Uterus (tissue), 4 donors: ENCODE measurements at places on chromosomes 7 and 10. TPM values are rescaled to one million over a fixed set of nuclear protein-coding genes. Genes with fewer than 3 reads are reported as not detected.

Gene AGAP9
- total RNA-seq: 12.8 TPM

- no peak for DNase-seq
These were observed 1.1 kb downstream of the KEL start for GRCh38 chr7:142960955-142961512.

DNA sequence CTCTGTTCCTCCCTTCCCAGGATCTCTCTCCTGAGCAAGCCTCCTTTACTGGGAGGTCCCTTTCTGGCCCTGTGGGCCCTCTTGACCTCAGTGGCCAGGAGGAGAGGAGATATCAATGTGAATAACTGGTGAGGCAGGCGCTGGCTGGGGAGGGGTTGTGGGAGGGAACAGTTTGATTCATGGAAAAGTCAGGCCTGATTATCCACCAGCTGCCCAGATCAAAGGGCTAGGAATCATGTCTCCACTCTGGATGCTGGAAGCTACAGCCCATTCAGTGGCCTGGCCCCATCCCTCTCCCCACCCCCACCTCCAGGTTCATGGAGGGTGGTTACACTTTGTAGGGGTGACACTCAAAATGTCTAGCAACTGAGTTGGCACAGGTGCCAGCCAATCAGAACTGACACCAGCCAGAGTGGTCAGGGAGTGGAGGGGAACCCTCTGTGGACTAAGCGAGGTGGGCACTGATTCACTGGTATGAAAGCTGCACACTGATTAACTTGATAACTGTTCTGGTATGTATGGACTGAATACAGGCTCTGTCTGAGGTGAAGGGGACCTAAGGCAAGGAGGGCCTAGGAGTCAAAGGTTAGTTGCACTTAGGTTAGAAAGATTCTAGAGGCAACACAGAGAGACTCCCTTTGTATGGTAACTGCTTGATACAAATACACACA, 4.8 kb downstream of the PRRT4 start:
- DNase-seq: no peak

Gene OR2A12
- not detected for total RNA-seq

GRCh38 chr7:30308389-30308788, 24.0 kb downstream of the ZNRF2 start:
- DNase-seq: no peak

DNA sequence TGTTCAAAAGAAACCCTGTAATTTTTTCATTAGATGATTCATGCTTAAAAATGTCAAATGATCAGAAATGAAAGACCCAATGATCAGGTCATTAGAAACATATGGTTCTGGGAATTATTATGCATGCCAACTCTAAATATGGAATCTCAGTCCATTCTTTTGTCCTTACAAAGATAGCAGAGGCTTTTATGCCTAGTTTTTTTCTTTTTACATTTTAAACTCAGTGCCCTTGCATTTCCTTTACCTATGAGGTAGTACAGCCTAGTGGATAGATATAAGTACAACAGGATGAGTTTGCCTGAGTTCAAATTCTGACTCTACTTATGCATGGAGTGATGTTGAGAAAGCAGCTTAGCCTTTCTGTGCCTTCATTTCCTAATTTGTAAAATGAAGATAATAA, 392.9 kb downstream of the SUGCT start:
- DNase-seq: no peak

- DNase-seq: no peak
These were observed 176.8 kb downstream of the THSD7A start for GRCh38 chr7:11655163-11655562.

Gene CEP41
- 22.3 TPM for total RNA-seq

Gene CDC14C
- not detected for total RNA-seq

- no peak for DNase-seq
These were observed 1.9 kb downstream of the RSBN1L start for GRCh38 chr7:77698042-77698625.

DNA sequence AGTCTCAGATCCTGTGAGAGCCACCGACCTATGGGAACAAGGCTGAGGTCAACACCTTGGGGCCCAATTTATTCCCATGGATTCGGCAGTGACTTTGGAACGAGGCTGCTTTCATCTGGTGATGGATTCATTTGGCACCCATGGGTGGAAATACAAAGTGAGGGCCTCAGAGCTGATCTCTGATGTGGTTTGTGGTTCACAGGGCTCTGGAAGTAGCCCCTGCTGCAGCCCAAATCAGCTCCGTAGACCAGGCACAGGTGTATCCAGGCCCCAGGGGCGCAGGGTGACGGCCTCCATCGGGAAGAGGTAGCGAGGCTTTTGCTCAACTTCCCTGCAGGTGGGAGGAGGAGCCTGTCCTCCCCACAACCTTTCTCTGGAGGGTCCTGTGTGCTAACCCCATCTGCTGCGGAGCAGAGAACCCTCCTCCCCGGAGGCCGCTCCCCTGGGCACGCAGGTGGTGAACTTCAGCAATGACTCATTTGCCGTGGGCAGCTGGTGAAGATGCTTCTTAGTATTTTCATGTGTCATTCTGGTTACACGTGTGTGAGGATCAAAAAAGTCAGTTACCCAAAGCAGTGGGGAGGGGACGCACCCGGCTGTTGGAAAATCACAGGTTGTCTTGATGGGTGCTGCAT, 7.5 kb upstream of the JAKMIP3 start:
- DNase-seq: no peak

GRCh38 chr7:116736927-116737715, 65.1 kb downstream of the MET start:
- no peak for DNase-seq

- DNase-seq: peak; percentile 69
These were observed 157.5 kb upstream of the KLF14 start for GRCh38 chr7:130891254-130892094.

GRCh38 chr10:130338636-130339024, 202.4 kb downstream of the GLRX3 start:
- DNase-seq: no peak

DNA sequence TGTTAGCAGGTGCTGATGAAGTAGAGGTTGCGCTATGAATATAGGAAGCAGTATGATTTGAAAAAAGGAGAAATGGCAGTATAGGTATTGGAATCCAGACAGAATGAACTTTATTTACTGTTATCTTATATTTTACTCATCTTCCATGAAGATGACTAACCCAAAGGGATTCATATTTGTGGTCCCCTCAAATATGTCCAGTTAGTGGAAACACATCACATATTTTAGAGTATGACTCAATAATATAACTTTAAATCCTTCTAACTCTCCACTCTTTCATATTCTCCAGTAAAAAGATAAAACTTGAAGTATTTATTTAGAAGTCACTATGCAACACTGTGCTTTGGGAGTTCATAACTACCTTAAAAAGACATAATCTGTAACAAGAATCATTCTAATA, 286.5 kb upstream of the LRRTM3 start:
- no peak for DNase-seq

Gene NOS3
- 24.1 TPM for total RNA-seq

DNA sequence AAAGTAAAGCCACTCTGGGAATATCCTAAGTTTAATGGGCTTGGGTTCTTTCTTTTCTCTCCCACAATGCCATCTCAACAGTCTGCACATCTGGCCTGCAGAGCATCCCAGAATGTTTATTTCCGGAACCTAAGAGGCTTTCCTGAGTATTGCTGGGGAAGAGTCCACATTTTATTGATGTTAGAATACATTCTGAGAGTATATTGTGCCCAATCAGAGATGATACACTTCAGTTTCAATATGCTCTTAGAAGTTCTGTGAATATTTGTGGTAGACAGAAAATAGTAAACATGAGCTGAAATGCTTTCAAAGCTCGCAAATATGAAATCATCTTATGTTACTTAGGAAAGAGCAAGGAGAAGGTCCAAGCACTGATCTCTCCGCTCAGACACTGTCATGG, 200.6 kb downstream of the TWIST1 start:
- no peak for DNase-seq

GRCh38 chr10:77230194-77230593, 407.4 kb downstream of the KCNMA1 start:
- no peak for DNase-seq

Gene SGCE
- 197 TPM for total RNA-seq

- DNase-seq: no peak
These were observed 123.1 kb downstream of the DKK1 start for GRCh38 chr10:52437205-52437646.

- no peak for DNase-seq
These were observed 7.8 kb upstream of the SEC61A2 start for GRCh38 chr10:12121673-12122072.

GRCh38 chr7:82726038-82726800, 282.6 kb upstream of the CACNA2D1 start:
- no peak for DNase-seq

Gene GPR26
- total RNA-seq: not detected

- DNase-seq: no peak
These were observed 494.0 kb upstream of the POT1 start for GRCh38 chr7:125423458-125424155.

DNA sequence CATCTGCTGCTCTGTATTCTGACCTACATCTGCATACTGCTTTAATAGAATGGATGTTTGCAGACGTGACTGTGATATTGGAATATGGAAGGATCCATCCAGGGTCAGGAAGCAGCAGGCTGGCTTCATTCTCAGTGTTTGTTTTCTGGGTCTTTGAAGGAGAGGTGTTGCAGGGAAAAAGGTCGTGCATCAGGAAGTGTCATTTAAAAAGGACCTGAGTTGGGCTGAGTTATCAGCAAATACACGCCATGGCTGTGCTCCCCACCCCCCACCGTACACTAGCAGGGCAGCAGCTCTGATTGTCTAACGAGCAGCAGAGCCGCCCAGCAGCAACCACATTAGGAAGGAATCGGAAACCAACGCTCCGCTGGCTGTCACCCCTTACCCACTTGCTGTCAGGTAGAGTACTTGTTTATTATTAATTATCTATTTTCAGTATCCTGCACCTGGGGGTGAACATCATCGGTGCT, 63.1 kb upstream of the STEAP1B start:
- no peak for DNase-seq

GRCh38 chr10:69375307-69376151, 41.2 kb downstream of the TACR2 start:
- DNase-seq: peak; percentile 67

DNA sequence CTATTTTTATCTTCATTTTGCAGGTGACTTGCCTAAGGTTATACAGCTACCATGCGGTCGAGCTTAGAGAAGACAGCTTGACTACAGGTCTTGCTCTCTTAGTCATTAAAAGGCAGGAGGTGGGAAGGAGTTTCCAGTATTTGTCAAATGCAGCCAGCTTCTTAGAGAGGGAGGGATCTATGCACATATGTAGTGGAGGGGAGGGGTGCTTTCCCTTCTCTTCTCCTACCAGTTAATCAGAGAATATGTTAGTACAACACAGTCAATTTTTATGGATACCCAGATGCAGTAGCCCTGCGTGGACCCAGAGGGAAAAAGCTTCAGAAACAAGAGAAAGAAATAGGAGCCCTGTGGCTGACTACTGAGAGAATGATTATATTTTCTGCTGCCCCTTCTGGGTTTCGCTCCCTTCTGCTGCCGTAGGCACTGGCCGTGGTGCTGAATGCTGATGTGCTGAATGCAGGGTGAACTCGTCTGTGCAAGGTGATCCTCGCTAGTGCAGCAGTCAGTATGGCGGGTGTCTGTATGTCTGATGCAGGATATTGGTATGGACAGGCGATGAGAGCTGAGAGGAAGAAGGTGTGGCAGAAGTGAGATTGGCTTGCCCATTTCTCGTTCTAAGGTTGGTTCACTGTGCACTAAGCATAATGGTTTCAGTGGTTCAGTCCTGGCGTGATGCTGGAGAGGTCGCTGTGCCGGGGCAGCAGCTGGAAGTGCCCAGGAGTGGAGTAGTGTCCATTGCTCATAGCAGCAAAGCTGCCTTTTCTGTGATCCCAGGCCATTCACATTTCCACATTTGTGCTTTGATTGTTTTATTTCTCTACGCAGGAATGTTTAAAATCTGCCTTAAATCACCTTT, 189.2 kb upstream of the PODXL start:
- no peak for DNase-seq

Gene SVOPL
- total RNA-seq: 0.28 TPM

DNA sequence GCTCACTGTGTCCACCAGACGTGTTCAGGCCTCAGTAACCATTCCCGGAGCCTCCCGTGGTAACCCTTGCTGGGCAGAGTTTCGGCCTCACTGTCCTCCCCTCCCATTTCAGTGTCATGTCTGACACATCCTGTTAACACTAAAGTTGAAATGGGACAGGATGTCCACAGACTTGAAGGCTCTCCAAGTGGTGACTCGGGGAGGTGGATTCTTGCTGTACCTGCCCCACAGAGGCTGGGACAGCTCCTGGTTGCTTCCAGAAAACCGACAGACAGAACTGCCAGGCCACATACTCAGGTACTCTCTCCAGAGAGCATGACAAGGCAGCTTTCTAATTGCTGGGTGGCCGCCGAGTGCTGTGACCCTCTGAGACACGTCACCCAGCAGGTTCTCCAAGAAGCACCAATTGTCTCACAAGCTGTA, 17.9 kb upstream of the CYTH3 start:
- no peak for DNase-seq

DNA sequence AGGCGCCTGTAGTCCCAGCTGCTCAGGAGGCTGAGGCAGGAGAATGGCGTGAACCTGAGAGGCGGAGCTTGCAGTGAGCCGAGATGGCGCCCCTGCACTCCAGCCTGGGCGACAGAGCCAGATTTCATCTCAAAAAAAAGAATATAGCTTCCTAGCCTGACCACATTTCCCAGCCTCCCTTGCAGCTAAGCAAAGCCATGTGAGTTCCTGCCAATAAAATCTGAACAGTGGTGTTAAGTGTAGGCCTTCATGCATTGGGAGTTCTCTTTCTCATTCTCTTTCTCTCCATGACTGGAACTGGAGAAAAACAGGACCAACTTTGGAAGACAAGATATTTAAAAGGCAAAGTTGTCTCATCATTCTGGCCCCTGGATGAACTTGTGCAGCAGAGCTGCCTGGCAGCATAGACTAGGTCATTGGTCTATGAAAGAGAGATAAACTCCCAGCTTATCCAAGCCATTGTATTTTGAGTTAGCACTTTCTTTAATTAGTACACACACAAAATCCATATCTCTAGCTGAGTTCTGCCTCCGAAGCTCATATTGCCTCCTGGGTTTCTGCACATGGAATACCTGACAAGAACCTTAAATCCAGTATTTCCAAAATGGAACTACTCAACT, 60.8 kb downstream of the TSPAN12 start:
- no peak for DNase-seq

DNA sequence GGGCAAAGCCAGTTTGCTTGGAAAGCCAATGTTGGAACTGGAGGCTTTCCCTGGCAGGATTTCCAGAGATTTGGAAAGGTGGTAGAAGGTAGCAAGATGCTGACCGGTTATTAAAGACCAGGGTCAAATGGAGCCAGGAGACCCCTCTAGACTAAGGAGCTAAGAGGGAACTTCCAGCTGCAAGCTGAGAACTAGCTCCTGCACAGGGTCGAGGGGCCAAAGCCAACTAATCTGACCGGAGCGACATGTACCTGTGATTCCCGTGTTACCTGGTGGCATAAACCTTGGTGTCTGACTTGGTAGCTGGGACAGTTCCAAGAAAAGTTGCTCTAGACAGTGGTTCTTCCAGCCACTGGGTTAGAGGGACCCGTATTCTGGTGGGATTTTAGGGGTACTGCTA, 41.8 kb downstream of the SPDYE5 start:
- DNase-seq: no peak

Gene TMEM229A
- not detected for total RNA-seq

Gene C1GALT1
- 1.3 TPM for total RNA-seq

Gene ADIRF
- total RNA-seq: 368 TPM
